RPMI7951 (cell line): ENCODE measurements at places on chromosomes 11 and 22. TPM values are rescaled to one million over a fixed set of nuclear protein-coding genes. Genes with fewer than 3 reads are reported as not detected.

The ASRGL1 gene
- total RNA-seq: 1.9 TPM in 2 replicates

The KCNC1 gene
- not detected in 2 replicates for total RNA-seq

The PLA2G3 gene
- 0.12 TPM in 1 of 2 replicates, not detected in the other for total RNA-seq

The DDTL gene
- total RNA-seq: 1.9 and 2.3 TPM in 2 replicates

- no peak for DNase-seq
These were observed 308.9 kb upstream of the ANO3 start for GRCh38 chr11:26023057-26023456.

- no peak for DNase-seq
These were observed 114.1 kb downstream of the FAR1 start for GRCh38 chr11:13782390-13783075.
